Colonic mucosa (tissue), 4 donors: ENCODE measurements at places on chromosomes 4 and X.

DNA sequence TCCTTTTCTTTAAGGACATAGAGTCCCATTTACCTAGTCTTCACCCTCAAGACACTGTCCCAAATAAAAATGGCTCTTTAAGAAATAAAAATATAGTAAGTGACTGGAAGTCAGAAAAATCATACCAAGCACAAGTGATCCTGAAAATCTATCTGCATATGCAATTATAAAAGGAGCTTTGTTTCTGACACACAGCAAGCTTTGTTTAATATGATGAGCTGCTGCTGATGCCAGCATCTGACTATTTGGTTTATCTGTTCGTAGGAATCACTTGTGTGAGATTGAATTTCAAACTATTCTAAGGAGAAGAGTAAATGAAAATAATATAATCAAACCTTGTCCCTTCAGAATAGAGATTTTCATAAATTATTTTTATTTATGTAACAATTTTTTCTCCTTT is 332.4 kb downstream of the PCDH7 start:
- DNase-seq: no peak

- DNase-seq: no peak
These were observed 8.8 kb downstream of the MAEA start for GRCh38 chr4:1298461-1298860.

DNA sequence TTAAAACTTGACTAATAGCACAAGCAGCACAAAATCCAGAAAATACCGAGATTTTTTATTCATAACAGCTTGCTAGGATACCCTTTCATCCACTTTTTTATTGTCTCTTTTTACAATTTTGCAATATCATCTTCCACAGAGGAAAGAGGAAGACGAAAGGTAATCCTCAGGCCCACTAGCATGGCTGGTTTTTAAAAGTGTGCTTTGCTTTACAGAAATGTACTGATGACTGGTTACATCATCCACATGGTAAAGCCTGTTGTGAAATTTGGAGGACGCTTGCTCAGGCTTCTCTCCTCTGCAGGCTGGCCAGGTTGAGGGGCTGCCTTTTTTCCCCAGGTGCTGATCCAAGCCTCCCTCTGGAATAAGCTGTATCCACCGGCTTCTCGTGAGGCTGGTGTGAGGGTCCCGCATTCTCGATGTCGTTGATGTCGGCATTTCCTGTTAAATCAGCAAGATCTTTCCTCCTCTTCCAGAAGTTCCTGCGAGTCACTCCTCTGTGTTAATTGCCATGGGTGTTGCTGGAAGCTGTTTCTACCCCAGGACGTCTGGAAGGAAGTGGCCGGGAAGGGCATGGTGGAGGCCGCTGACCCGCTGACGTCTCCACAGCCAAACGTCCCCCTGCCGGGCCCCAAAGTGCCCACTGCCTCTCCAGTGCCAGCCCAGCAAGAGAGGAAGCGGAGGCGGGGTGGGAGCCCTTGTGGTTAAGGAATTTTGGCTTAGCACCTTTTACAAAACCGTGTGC is 5.8 kb upstream of the DGKQ start:
- no peak for DNase-seq

DNA sequence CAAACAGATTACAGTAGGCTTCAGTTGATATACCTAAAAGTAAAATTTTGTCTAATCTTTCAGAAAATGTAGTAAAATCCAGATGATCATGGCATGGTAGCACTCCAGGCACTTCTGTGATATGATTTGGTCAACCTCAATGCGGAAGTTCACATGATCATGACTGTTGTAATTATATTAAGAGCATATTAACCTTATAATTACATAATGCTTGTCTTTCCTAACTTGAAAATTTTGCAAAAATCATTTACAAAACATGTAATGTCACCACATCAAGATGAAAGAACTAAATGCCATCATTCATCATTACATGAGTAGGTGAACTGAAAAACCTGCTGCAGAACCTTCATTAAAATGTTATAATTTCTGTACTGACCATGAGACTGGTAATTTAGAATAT is 88.1 kb downstream of the MBNL3 start:
- no peak for DNase-seq

GRCh38 chr4:2266181-2266580 is 4.3 kb upstream of the MXD4 start:
- peak; percentile 55 for DNase-seq

DNA sequence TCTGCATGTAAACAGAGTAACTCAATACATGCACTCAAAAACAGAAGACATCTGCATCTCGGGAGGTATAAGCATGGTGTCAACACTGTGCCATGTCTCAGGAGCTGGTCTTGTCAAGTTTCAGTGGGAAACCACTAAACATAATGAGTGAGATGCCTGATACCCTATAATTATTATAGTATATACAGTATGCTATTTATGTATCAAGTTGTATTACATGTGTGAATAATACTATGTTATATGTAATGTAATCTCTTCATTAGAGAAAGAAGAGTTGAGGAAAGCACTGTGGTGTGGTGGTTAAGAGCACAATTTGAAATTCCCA is 2.5 kb downstream of the PPBP start:
- DNase-seq: no peak

DNA sequence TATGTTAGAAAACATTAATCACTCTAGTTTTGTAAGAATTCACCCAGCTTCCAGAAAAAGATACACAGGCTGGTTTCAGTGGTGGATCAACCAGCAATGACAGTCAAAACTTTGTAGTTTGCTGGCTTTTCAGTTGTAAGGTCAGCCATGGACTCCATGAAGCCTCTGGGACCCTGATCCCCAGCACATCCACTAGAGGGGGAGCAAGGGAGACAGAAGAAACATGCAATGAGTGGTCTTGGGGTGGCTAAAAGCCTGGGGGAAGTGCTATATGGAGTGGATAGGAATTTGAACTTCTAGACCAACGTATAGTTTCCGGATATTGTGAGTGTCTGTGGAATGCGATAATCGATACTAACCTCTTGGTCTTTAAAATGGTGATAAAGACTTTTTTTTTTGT is 72.7 kb downstream of the AFF2 start:
- DNase-seq: no peak

- peak; percentile 17 for DNase-seq
These were observed 56.0 kb downstream of the TMEM131L start for GRCh38 chr4:153521999-153522801.

DNA sequence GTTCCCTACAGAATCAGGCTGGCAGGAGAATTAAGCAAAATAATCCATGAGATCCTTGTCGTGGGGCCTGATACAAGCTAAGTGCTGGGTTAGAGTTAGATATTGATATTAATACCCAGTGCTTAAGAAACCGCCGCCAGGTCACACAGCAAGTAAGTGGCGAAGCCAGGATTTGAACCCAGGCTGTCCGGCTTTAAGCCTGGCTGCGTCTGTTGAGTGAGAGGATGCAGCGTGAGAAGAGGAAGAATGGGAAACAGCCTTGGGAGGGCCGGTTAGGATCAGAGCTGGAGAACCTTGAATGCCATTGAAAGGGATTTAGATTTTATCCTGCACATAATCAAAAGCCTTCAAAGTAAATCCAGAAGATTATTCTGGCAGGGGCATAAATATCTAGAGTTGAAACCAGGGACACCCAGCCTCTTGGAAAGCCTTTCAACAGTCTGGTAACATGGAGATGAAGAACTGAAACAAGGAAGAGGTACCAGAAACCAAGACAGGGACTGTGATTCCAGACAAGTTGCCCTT is 64.8 kb upstream of the HELT start:
- DNase-seq: no peak

DNA sequence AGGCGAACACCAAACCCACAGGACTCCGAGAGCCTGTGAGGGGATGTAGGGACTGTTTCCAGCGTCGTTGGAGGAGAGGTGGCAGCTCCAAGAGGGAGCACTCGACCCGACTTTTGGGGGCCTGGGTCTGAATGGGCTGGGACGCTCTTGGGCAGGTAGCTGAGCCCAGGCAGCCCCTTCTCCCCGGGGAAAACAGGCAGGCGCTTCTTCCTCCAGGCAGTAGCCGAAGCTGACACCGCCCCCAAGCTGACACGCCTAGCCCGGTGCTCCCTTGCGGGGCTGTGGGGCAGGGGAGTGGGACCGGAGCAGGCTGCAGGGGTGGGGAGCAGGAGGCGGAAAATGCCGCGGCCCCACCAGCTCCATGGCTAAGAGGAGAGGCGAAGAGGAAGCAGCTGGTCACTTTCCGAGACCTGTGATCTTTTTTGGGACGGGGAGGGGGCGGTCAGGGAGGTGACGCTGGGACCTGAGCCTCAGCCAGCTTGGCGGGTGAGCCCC is 4.2 kb downstream of the NKX1-1 start:
- no peak for DNase-seq

DNA sequence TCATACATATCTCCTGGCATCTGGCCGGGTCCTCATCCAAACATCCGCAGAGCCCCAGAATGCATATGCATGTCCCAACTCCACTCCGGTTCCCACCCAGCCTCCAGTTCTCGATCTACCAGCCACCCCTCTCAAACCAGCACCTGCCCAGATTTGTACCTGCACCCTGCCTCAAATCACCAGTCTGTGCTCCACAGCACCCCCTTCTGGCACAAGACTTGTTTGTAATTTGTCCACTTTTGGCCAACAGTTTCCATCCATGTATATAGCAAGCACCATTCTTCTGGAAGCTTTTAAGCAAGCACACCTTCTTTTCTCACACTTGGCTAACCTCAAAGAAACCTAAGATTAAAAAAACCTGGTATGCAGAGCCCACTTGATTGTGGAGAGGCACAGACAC is 644.1 kb downstream of the MID1IP1 start:
- DNase-seq: peak; percentile 41

- DNase-seq: peak; percentile 93
These were observed 113.3 kb downstream of the ELOVL6 start for GRCh38 chr4:110085131-110085530.

- DNase-seq: no peak
These were observed 447.7 kb downstream of the STIM2 start for GRCh38 chr4:27308379-27308778.

DNA sequence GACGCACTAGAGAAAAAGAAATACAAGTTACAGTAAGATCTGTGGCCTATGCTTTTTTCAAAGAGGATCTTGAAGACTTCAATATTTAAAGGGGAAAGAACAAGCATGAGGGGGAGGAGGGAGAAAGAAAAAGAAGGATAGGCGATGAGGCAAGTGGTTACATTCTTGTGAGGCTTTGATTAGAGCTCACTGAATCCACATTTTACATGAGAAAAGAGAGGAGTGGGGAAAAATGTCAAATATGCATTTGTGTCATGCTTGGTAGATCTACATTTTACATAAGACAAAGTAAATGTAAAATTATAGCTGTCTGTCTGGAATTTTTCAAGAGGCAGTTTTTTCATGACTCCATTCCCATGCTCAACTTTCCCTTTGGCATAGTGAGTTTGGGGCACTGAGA is 965.9 kb downstream of the FSTL5 start:
- no peak for DNase-seq

- DNase-seq: no peak
These were observed 168.6 kb upstream of the PGRMC2 start for GRCh38 chr4:128456171-128456570.

DNA sequence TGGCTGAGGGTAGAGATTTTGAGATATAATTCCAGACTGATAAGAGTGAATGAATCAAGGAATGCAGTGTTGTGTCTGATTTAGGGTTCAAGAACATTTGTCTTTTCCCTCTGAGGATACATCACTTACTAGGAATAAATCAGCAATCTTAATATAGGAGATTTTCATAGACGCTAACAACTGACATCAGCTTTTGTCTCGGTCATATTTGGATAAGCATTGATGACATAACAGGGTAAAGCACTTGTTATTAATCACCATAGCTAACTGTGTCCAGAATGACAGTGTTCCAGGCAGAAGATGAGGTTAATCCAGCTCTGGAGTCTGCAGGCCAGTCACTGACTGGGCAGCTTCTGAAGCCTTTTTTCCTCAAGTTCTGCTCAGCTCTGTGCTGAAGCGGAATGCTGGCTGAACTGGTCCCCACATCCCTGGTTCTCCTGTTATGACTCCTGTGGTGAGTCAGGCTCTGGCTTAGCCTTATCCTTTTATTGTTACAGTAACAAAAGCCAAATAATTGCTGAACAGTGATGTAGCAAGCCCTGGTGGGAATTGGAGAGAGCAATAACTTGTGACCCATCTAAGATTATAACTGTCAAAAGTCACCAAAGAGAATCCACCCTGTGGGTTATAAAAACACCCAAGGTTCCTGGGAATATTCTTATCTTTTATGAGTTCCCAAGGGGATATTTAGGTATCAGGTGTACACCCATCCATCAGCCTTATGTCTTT is 41.8 kb downstream of the FNIP2 start:
- DNase-seq: peak; percentile 72

GRCh38 chr4:145061318-145061920 is 36.6 kb downstream of the ANAPC10 start:
- DNase-seq: no peak

- no peak for DNase-seq
These were observed 425.7 kb downstream of the PABPC4L start for GRCh38 chr4:133775881-133776280.

GRCh38 chr4:143085224-143085623 is 99.5 kb upstream of the USP38 start:
- DNase-seq: no peak

GRCh38 chr4:40837094-40837870 is 87.5 kb downstream of the NSUN7 start:
- no peak for DNase-seq

DNA sequence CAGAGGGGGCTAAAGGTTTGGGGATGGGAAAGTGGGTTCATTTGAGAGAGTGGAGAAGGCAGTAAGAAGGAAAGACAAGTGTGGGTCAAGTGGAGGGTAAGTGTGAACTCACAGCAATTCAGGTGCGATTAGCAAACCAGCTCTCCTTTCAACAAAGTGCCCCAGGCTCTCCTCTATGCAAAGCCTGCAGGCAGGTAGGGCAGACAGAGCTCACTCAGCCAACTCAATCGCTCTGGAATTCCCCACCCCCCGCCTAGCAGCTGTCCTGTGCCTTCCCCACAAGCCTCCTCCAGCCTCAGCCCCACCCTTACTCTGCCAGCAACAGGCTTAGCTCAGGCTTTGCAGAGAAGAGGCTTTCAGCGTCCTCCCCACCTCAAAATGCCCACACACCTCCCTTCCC is 14.8 kb upstream of the MAMLD1 start:
- no peak for DNase-seq

DNA sequence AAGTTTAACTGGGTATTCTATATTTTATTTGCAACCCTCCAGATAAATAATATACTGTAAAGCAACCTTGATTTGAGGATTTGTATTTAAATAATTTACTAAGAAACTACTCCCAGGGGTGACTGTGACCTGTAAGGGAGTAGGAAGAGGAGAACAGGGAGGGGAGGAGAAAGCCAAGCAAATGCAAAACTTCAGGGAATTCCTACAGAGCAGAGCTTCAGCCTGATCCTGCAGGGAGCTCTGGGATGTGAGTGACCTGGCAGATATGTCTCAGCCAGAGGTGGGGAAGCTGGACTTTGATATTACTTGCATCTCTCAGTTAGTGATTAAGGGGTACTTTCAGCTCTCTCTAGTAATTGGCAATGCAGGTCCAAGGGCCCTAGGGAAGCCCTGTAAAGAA is 302.0 kb downstream of the FRMPD4 start:
- no peak for DNase-seq

- DNase-seq: no peak
These were observed 103.7 kb downstream of the JADE1 start for GRCh38 chr4:128913228-128913627.

- no peak for DNase-seq
These were observed 90.7 kb downstream of the WFS1 start for GRCh38 chr4:6360385-6360784.
